SK-N-SH (cell line): ENCODE measurements at places on chromosomes 2 and 18. TPM values are rescaled to one million over a fixed set of nuclear protein-coding genes. Genes with fewer than 3 reads are reported as not detected.

Gene SERPINB4
- polyA plus RNA-seq: 0.06 TPM in 1 of 2 replicates, not detected in the other

Gene HAAO
- not detected in 2 replicates for polyA plus RNA-seq

Gene SLC8A1
- 3.2 and 4.6 TPM in 2 replicates for polyA plus RNA-seq

Gene ZNF397
- 4.8 and 7.4 TPM in 2 replicates for polyA plus RNA-seq

Gene SERPINB12
- polyA plus RNA-seq: not detected in 2 replicates
